ENCODE measurements at places on chromosomes 16 and 17. TPM values are rescaled to one million over a fixed set of nuclear protein-coding genes. Genes with fewer than 3 reads are reported as not detected.

- no peak overlapping the region for H3K4me3 ChIP-seq
- no peaks in the 10 kb centered on the region for H3K4me1 ChIP-seq
- H3K27ac ChIP-seq: no peak overlapping the region
- H3K27me3 ChIP-seq: no peaks in the 10 kb centered on the region
These were observed 20.6 kb downstream of the VPS53 start for GRCh38 chr17:693791-694638.

DNA sequence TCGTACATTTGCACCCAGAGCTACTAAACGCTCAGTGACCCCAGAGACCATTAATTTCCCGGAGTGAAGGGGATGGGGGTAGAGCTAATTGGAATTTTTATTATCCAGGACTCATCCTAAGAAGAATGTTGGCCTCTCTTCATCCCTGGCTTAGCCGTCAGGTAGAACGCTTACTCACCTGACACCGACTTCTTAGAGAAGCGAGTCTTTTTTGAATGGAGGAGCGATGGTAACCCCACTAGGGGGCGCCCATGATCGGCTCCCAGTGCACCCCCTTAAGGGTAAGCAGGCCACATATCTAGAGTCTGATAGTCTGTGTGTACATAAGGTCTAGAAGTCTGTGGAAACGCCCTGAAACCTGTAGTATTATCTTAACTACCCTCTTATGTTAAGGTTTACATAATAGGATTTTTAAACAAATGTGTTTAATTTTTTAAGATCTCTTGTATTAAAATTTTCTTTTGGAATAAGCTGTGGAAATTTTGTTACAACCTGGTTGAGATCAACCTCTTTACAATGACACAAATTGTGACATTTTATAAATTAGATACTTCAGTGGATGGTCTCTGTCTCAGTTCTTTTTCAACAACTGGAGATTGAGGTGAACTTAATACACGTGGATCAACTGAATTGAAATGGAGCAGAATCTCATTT is 229.8 kb downstream of the CPPED1 start:
- H3K36me3 ChIP-seq: no peaks in the 10 kb centered on the region
- H3K4me1 ChIP-seq: no peaks in the 10 kb centered on the region
- DNase-seq: peak; percentile 24
- no peak overlapping the region for H3K4me3 ChIP-seq

GRCh38 chr17:42979511-42980273 is at the start of gene PTGES3L:
Gene PTGES3L, minus strand, starts transcription at chr17:42980080. Its CDS starts 27 bp downstream, at chr17:42980053.
- peak within 1 kb of the TSS; percentile 80 for H3K4me3 ChIP-seq
- H3K27ac ChIP-seq: peak within 1 kb of the TSS; percentile 90
- DNase-seq: peak; percentile 67
- peaks cover 21% of the 10 kb centered on the region for H3K4me1 ChIP-seq
- H3K27me3 ChIP-seq: no peaks in the 10 kb centered on the region

GRCh38 chr16:28146536-28146935 is 65.2 kb downstream of the XPO6 start:
- DNase-seq: no peak
- no peaks in the 10 kb centered on the region for H3K4me1 ChIP-seq
- no peaks in the 10 kb centered on the region for H3K27me3 ChIP-seq
- no peak overlapping the region for H3K27ac ChIP-seq

CTRB1 gene
- 2.9 TPM for total RNA-seq

DPEP3 gene
- total RNA-seq: not detected

TMEM204 gene
- total RNA-seq: 21.7 TPM
